ENCODE measurements at places on chromosomes 12 and 14.

DNA sequence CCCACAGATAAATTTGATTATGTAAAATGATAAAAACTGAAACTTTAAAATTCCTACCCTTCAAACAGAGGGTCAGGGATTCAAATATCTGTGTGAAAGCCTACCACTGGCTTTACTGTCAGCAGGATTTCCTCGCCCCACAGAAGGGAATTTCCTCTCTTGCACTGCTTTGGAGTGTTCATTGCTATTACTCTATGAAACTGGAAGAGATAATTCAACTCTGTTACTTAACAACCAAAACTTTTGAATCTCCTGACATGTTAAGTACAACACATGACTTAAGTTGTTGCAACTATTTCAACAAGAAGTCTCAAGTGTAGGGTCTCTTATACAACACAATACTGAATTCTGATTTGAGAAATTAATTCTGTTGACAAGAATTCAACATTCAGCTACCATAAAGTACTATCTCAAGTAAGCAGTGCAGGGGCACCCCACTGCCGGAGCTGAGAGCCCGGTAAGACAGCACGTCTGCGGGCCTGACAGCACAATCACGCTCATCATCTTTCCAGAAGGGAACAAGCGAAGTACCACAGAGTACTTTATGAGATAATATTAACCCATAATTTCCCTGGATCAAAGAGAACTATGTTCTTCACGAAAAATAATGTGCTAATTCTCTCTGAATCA, 22.9 kb downstream of the DICER1 start:
- no peak for DNase-seq

- no peak for DNase-seq
Measured at GRCh38 chr12:23066095-23066494, 441.1 kb downstream of the ETNK1 start.

DNA sequence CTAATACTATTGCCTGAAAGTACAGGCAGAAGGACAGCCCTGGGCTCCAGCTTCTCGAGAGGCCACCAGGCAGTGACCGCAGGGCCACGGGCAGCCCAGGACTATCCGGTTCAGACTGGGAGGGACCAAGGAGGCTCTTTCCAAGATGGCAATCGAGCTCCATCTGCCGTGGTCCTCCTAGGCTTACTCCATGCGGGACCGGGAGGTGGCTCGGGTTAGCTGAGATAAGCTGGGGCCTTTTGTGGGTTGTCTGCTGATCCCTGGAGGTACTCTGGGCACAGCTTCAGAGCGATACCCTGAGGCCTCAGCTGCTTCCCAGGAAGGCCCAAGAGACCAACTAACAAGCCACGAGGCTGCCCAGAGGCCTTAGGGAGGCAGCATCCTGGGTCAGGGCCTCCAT, 33.1 kb downstream of the SNRNP35 start:
- DNase-seq: no peak

GRCh38 chr12:113838896-113839295, 127.2 kb downstream of the RBM19 start:
- no peak for DNase-seq
